NCI-H1417 treated with DMSO at 0.1 percent for 48 hours (cell line): ENCODE measurements at places on chromosomes 2 and 18.

GRCh38 chr2:218547978-218548377 is 20.2 kb downstream of the USP37 start:
- DNase-seq: no peak

GRCh38 chr2:6359964-6360363 is 505.7 kb downstream of the CMPK2 start:
- no peak for DNase-seq

DNA sequence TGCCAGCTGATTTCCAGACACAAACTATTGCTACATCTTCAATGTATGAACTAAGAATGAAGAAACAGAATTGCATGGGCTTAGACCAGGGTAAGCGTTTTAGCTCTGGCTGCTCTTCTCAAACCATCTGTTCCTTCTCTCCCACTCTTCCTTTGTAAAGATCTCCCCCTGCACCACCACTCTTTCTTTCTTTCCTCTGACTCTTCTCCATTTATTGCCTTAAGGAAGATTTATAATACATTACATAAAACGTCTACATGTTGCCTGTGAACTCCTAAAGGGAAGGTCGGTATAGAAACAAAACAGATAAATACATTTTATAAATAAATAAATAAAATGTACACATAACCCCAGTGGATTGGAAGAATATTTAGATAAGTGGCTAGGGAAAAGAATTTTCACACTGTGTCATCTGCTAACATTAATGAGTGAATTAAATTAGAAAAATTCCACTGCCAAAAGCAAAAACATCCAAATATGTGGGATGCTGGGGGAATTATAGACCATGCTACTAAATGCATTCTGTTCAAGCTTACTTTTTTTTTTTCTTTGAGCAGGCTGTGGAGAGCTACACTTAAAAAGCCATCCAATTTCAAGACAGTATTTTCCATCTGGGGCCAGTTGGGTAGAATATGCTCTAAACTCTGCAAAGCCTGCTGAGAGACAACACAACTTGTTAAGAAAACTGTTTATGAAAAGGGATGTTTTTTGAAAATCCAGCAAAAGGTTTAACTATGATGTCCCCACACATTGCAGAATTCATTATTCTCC is 41.5 kb downstream of the NCKAP5 start:
- no peak for DNase-seq

DNA sequence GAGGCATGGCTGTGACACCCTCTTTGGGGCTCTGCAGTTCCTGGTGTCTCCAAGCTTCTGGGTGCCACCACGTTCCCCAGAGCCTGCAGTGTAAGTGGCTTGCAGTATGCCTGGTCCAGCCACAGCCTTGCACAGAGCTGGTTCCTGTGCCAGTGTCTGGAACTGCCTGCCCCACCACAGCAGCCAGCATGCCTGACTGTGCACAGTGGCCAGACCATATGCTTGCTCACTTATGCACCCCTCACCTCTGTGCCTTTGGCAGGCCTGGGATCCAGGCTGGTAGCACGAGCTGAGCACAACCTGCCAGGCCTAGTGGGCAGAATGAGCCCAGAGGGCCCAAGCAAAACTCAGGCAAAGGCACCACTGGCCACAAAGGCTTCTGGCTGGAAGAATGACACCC is 154.1 kb downstream of the DPP4 start:
- DNase-seq: no peak

DNA sequence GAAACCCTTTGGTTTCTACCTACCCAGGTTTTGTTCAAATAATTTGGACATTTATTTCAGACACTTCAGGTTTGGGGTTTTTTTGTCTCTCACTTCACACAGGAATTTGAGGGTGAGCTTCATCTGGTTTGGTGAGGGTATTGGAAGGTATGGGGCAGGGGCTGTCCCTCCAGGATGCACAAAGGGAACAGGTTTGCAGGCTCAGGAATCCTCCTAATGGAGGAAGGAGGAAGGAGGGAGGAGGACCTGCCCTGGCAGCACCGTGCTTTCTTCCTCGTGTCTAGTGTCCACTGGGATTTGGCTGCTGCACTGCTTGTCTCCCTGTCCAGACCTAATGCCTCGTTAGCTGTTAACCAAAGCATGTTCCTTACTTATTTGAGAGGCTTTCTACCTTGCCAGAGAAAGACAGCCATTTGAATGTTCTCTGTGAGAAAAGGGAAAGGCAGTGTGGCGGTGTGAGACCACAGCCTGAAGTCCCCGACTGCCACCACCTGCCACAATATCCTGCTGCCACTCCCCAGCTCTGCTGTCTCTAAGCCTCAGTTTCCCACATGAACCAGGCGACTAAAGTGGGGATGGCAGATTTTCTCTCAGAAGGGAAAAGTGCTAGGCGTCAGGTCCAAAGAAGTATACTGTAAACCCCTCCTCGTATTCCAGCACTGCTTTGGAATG is 2.2 kb upstream of the SLC4A5 start:
- DNase-seq: no peak

GRCh38 chr2:67548317-67549201 is 151.4 kb downstream of the ETAA1 start:
- peak; percentile 4 for DNase-seq

- DNase-seq: no peak
These were observed 480.8 kb downstream of the PLCL1 start for GRCh38 chr2:198285216-198285615.

DNA sequence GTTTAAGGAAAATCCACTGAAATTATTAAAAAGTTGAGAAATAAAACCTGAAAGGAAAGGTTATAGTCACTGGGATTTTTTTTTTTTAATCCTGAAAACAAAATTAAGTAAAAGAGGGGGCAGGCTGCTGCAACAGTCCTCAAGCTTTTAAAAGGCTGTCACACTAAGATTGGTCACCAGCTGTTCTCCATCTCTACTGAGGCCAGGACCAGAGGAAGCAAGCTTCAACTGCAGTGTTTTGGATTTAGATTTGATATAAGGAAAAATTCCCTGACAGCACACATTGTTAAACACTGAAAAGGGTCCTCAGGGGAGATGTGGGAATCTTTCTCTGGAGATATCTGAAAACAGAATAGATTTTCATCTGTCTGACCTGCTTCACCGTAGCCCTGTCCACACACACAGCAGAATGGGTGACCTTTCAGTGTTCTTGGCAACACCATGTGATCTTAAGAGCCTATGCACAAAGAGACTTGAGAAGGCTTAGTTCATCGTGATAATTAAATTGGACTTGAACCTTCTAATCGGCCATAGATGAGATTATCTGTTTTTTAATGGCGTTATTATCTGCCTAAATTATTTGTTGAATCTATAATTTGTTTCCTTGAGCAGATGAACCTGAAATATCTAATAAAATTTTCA is 132.0 kb upstream of the BOD1L2 start:
- no peak for DNase-seq

GRCh38 chr2:212083492-212083891 is 455.1 kb downstream of the ERBB4 start:
- no peak for DNase-seq

DNA sequence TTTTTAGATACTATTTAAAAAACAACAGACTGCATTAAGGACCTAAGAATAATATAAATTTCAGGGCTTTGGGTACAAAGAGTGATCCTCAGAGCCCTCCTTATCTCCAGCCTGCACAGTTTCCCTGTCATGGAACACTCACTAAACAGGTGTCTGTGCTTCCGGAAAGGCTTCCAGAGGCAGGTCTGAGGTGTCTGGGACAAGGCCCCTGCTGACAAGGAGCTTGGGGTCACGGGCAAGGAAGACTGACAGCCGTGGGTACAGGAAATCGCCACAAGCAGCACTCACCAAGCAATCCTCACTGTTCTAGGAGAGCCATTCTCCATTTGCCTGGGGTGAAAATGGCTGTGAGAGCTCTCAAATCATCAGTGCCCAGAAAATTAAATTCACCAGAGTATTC is 220.3 kb upstream of the PXDN start:
- no peak for DNase-seq

GRCh38 chr2:232315923-232316299 is 62.6 kb upstream of the ALPP start:
- DNase-seq: no peak

DNA sequence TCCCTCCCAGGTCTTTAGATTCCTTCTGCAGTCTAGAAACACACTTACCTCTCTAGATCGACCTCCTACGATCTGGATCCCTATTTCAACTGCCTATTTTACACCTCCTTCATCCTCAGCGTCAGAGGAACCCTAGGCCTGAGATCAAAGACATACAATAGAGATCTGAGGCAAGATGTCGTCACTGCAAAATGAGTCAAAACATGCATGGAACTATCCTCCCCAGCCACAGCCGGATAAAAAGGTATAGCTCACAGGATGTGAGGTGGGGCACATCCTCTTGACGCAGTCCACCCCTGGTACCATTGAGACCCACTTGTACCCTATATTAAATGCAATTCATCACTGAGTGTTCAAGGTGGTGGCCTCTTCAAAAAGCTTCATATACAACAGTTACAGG is 63.7 kb upstream of the DNAJC10 start:
- DNase-seq: no peak

GRCh38 chr2:120369250-120369649 is 23.3 kb downstream of the INHBB start:
- DNase-seq: no peak

DNA sequence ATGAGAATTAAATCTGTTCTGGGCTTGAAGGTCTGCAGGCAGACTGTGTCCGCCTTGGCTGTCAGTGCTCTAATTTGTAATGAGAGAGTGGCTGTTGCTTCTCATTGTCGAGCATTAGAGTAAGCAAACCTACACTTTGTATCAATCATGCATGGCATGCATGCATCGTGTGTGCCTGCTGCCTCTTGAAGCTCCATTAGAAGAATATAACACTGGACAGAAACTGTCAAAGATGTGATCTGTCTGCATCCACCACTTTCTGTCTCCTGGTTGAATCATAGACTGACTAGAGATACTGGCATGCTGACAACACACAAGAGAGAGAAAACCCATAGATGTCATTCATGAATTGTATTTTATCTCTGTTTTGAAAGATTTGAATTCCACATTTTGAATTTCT is 275.0 kb upstream of the NXPH2 start:
- DNase-seq: no peak

- no peak for DNase-seq
These were observed 21.8 kb upstream of the RAB27B start for GRCh38 chr18:54806526-54806925.

- no peak for DNase-seq
These were observed 100.5 kb downstream of the SLC4A3 start for GRCh38 chr2:219727771-219728429.

GRCh38 chr2:173997269-173997668 is 32.1 kb upstream of the SP3 start:
- no peak for DNase-seq

- DNase-seq: no peak
These were observed 47.4 kb upstream of the TCF4 start for GRCh38 chr18:55635439-55635838.

- no peak for DNase-seq
These were observed 62.3 kb upstream of the BOD1L2 start for GRCh38 chr18:57084331-57085271.

DNA sequence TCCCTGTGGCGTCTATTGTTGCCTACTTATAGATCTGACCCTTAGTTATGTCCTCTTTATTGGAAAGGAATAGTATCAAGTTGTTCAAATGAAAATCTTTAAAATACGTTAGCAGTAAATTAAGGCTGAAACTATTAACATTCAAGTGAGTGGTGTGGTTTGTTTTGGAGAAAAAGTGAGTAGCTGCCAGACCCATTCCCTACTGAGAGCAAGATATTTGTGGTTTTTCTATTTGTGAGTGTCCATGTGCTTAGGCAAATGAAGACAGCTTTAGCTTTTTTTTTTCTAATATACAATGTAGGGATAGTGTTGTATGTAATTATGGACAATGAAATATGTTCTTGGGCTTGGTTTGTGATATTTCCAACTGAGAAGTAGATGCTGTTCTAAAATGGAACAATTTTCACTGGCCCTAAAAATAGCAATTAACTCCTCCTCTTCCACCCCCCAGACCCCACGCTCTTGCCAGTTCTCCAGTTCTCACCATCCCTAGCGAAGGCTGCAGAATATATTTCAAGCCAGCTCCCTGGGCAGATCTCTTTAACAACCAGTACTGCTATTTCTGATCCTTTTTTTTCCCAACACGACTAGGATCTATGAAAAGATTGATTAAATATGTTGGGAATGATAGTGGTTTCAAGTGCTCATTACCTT is 83.1 kb downstream of the CCDC85A start:
- DNase-seq: no peak

DNA sequence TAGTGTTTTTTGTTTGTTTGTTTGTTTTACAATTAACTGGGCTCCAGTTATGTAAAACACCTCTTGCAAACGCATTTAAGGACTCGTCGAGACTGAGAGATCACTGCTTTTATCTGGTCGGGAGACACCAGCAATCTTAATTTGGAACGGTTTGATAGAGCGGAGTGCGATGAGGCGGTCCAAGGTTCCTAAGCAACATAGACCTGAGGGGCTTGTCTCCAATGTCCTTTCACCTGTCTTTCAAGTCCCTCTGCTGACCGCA is 729 bp upstream of the SELENOI start:
- no peak for DNase-seq

DNA sequence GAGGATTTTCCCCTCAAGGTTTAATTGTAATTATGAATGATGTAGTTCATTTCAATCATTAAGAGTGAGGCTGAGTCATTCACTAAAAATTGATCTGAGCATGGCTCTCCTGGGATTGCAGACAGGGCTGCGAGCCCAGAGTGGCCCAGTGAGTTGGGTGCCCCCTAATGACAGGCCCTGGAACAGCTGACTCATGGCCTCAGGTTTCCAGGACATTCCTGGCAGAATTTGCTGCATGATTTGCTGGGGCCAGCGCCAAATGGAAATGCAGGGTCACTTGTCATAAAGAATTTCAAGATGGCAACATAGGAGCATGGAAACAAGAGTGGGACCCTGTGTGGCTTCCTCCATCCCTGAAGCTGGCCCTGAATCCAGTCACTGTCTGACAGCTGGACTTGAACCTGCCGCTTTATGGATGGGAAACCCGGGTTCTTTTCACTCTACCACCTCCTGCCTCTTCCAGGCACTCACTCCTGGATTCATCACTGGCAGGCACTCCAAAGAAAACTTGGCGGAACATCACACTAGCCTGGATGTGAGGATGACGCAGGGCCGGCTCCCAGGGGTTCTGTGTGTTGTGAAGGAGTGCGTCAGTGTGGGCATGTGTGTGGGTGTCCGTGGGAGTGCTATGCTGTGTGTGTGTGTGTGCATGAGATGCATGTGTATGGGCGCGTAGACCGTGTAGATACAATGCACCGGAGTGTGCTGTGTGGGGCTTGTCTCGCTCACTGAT is 15.2 kb downstream of the OTOF start:
- no peak for DNase-seq

- no peak for DNase-seq
These were observed 80.6 kb downstream of the ACOXL start for GRCh38 chr2:110812726-110813645.

DNA sequence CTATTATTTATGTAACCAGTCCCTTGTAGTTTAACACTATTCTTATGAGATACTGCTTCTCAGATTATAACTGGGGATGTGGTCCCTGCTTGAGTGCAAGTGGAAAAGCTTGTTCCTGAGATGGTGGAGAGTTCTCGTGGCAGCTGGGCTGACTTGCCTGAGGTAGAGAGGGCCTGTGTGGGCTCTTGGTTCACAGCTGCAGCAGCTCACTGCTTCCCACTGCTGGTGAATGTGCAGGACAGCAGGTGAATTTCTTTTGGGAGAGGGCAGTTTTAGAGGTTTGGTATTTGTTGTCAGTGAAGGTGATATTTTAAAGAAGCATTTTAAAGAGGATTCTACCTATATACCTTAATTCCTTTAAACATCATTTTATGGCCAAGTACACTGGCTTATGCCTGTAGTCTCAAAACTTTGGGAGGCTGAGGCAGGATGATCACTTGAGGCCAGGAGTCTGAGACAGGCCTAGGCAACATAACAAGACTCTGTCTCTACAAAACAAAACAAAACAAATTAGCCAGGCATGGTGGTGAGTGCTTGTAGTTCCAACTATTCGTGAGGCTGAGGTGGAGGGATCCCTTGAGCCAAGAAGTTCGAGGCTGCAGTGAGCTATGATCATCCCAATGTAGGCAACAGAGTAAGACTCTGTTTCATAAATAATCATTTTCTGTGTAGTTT is 94.8 kb downstream of the MTA3 start:
- DNase-seq: peak; percentile 45
